T-helper 17 cell (primary cell): ENCODE measurements at places on chromosomes 6 and 20.

- no peak for DNase-seq
These were observed 8.4 kb downstream of the PAX1 start for GRCh38 chr20:21713901-21714296.

GRCh38 chr20:63969838-63970713 lies at the start of gene ZNF512B:
Gene ZNF512B, minus strand, starts transcription at chr20:63969930. Its CDS starts 1,980 bp downstream, at chr20:63967950.
- DNase-seq = peak; percentile 54

- no peak for DNase-seq
These were observed 64.0 kb upstream of the TFB1M start for GRCh38 chr6:155378276-155378675.

GRCh38 chr6:145842693-145843546 lies 28.3 kb upstream of the FBXO30 start:
- DNase-seq = no peak

GRCh38 chr6:119671105-119671504 lies 321.5 kb upstream of the MAN1A1 start:
- DNase-seq = no peak

GRCh38 chr6:139655783-139656705 lies 281.6 kb upstream of the CITED2 start:
- DNase-seq = no peak

DNA sequence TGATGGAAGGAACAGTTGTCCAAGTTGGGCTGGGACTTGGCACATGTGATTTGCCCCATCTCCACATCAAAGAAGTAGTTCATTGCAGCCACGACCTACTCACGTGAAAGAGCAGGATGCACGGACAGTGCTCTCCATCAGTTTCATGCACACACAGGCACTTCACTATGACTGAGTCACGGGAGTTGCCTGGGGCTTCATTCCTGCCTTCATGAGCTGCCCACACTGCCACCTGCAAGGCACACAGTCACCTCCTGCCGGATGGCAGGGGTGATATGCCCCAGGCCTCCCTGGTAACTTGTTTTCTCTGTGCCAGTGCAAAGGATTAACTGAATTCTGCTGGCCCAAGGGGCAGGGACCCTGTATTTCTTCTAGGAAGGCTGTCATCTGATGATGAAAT lies 22.8 kb downstream of the CST5 start:
- no peak for DNase-seq

DNA sequence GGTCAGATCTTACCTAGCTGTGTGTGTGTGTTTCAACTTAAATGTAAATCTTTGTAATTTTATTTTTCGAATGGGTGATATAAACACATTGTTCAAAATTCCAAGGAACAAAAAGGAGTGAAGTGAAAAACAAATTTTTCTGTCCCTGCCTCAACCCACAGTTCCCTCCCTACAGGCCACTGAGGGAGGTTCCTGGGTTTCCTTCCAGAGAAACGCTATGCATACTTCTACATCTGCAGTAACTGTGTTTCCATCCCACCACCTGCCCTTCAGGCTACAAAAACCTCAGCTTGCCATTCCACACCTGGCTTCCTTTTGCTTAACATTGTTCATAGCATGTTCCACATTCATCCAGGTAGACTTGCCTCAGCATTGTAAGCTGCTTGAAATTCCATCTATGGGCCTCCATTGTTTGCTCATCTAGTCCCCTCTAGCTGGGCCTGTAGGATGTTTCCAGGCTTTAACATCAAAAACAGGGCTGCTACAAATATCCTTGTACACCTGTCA lies 12.0 kb downstream of the ANGPT4 start:
- DNase-seq = no peak

DNA sequence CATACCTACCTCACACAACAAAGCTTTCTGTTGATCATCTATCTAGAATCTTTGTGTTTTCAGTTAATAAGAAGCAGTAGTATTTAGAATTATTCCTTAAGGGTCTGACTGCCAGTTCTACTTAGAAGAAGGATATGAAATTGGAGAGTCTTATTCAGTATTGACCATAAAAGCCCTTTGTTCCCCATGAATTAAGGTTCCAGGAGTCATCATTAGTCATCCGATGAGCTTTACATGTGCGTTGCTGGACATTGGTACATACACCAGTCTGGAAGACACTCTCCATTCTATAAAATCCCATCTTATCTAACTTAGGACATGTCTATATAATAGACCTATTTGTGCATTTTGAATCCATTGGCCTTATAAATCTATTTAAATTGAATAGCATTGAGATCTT lies 34.4 kb upstream of the RNF217 start:
- no peak for DNase-seq

- no peak for DNase-seq
These were observed 140.1 kb upstream of the BTBD3 start for GRCh38 chr20:11777387-11778205.

DNA sequence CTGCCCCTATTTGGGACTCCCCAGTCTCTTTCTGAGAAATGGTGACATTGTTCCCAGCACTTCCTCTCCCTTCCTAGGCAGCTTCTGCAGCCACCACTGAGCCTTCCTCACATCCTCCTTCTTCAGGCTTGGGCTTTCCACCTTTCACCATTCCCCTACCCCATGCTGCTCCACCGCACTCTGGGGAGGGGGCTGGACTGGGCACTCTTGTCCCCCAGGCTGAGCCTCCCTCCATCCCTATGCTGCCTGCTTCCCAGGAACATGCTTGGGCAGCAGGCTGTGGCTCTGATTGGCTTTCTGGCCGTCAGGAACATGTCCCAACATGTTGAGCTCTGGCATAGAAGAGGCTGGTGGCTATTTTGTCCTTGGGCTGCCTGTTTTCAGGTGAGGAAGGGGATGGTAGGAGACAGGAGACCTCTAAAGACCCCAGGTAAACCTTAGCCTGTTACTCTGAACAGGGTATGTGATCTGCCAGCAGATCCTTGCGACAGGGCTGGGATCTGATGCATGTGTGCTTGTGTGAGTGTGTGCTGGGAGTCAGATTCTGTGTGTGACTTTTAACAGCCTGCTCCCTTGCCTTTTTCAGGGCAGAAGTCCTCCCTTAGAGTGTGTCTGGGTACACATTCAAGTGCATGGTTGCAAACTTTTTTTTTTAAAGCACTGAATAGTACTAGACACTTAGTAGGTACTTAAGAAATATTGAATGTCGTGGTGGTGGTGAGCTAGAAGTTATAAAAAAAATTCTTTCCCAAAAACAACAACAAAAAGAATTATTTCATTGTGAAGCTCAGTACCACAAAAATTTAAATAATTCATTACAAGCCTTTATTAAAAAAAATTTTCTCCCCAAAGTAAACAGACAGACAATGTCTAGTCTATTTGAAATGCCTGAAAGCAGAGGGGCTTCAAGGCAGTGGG lies 2.1 kb upstream of the CDKN1A start:
- no peak for DNase-seq

DNA sequence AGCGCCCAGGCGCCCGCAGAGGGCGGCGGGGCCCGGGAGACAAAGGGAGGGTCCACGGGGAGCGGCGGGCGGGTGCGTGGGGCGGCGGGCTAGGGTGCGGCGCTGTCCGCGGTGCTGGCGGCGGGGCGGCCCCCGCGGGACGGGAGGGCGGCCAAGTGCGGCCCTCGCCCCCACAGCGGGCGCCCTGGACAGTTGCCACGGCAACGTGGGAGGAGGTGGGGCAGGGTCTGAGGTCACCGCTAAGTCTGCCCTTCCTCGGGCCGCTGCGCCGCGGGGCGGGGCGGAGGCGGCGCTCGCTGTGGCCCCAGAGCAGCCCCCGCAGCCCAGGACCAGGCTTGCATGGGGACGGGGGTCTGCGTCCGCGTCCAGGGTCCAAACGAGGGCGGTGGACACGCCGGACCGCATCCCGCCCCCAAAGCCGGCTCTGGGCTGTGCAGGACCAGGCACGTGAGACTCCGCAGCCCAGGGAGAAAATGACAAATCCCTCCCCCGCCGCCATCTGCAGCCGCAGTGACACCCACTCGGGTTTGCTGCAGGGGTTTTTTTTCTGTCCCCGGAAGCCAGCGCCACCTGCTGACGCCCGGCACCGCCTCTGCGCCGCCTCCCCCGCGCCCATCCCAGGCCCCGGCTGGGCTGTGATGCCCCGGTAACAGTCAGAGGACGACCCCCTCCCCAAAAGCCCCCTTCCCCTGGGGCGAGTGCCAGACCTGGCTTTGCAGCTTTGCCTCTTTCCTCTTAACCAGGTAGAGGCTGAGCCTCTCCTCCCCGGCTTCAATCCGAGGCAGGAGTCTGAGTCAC lies 36.8 kb downstream of the YTHDF1 start:
- DNase-seq = peak; percentile 62

DNA sequence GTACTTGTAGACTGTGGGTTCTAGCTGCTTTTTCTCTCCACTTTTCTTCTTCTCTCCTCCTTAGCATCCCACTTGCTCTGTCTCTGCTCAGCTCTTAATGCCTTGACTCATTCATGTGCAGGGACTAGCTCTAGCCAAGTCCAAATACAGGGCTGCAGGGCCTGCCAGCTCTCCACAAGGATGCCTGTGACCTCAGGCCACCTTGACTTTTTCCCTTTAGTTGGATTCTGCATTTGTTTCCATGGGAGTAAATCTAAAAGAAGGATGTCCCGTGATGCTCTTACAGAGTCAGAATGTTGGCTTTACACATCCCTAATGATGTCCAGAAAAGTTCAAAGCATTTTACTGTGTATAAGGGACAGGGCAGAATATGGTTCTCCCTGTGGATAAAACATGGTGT lies 101.8 kb upstream of the PREP start:
- DNase-seq = no peak

DNA sequence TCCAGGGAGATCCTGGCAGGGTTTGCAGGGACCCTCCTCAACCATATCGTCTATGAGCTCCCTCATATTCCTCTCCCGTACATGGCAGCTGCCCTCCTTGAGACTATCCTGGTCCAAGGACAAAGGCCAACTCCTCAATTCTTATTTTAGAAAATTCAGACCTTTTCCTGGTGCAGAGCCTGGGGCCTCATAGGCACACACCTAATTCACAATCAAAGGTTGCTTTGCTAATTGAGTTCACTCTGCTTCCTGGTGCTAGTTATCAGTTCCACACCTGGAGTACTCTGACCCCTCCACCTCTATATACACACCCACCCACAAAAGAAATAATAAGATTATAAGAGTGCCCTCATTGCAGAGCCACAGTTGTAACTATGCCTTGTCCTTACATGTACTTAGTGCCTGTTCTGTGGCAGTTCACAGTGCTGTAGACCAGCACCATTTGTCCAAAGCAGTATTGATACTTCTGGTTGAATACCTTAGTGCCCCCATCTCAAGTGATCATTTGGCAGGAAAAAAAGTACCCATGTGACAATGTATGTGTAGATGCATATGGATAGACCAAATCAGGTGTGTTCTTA lies 38.7 kb downstream of the GSS start:
- no peak for DNase-seq

DNA sequence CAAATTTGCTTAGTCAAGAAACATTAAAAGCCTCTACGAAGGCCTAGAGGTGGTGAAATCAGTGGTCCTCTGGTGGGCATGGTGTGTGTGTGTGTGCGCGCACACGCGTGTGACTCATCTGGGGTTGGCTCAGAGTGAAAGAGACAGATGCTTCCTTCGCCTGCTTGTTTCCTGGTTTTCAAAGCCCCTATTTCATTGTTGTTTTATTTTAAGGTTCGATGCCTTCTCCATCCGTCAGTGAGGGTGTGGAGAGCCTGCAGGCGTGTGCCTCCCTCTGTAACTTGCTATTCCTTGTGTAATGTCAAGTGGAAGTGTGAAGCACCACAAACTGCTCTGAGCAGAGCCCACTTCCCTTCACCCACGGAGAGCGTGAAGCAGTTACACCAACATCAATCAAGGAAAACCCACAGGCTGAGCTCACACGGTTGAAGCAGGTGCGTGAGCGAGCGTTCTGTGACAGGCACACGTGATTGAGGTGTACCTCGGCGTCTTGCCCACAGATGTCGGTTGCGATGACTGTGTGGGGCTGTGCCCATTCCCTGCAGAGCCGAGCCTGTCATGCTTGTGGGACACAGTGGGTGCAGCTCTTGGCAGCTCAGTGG lies 233.9 kb downstream of the PRL start:
- no peak for DNase-seq

DNA sequence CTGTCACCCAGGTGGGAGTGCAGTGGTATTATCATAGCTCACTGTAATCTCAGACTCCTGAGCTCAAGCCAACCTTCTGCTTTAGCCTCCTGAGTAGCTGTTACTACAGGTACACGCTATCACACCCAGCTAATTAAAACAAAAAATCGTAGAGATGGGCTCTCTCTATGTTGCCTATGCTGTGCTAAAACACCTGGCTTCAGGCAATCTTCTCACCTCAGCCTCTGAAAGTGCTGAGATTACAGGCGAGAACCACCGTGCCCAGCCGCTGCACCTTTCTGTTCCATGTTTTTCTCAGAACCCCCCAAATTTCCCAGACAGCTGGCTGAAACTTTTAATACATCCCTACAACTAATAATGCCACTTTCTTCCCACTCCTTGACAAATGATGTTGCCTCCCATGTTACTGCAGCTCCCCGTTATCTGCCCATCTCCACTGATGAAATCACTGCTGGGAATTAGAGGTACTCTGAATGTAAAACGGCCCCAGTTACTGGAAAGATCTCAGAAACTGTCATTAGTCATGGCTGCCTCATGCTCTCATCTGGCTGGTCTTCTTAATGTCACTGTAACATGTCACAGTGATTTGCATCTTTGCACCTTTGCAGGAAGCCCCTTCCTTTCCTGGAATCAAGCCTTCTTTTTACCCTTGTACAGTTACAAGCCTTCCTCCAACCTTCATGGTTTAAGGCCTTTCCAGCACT lies 697.5 kb downstream of the PRKN start:
- DNase-seq = no peak

DNA sequence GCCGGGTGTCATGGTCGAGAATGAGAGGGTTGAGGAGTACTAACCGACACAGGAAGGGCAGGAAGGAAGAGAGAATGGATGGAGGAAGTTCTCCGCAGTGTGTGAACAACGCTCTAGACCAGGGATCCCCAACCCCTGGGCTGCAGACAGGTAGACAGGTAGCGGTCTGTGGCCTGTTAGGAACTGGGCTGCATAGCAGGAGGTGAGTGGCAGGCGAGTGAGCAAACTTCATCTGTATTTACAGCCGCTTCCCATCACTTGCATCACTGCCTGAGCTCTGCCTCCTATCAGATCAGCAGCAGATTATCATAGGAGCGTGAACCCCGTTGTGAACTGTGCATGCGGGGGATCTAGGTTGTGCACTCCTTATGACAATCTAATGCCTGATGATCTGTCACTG lies 62.0 kb downstream of the SULF2 start:
- no peak for DNase-seq

DNA sequence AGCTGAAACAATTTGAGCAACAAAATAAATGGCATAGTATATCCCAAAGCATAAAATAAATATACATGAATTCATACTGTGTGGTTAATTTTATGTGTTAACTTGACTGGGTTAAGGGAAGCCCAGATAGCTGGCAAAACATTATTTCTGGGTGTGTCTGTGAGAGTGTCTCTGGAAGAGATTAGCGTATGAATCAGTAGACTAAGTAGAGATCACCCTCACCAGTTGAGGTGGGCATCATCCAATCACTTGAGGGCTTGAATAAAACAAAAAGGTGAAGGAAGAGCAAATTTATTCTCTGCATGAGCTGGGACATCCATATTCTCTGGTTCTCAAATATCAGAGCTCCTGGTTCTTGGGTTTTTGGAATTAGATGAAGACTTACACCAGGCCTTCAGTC lies 17.9 kb downstream of the SLC22A16 start:
- DNase-seq = no peak

- no peak for DNase-seq
These were observed 46.3 kb downstream of the GNAS start for GRCh38 chr20:58898629-58899408.

- DNase-seq = no peak
These were observed 656.6 kb upstream of the MMS22L start for GRCh38 chr6:97939440-97940168.
